ENCODE measurements at places on chromosomes 4 and X.

GRCh38 chr4:140609548-140610425 is 41.0 kb upstream of the UCP1 start:
- H3K4me1 ChIP-seq, result peaks cover 5% of the 10 kb centered on the region
- H3K4me3 ChIP-seq, result no peak overlapping the region
- H3K27me3 ChIP-seq, result peaks cover 7% of the 10 kb centered on the region
- no peak overlapping the region for H3K27ac ChIP-seq
- H3K36me3 ChIP-seq, result no peaks in the 10 kb centered on the region

GRCh38 chr4:151012820-151013219 is 2.3 kb downstream of the LRBA start:
- H3K4me3 ChIP-seq, result peak overlapping the region; percentile 100
- H3K36me3 ChIP-seq, result peaks cover 33% of the 10 kb centered on the region
- DNase-seq, result peak; percentile 10
- H3K4me1 ChIP-seq, result peaks cover 19% of the 10 kb centered on the region
- peak overlapping the region; percentile 28 for H3K27ac ChIP-seq

- no peaks in the 10 kb centered on the region for H3K36me3 ChIP-seq
- no peak overlapping the region for H3K4me3 ChIP-seq
- DNase-seq, result no peak
- peaks cover 6% of the 10 kb centered on the region for H3K27me3 ChIP-seq
- H3K4me1 ChIP-seq, result no peaks in the 10 kb centered on the region
Observed at GRCh38 chr4:149009223-149009622, 567.0 kb upstream of the NR3C2 start.

DNA sequence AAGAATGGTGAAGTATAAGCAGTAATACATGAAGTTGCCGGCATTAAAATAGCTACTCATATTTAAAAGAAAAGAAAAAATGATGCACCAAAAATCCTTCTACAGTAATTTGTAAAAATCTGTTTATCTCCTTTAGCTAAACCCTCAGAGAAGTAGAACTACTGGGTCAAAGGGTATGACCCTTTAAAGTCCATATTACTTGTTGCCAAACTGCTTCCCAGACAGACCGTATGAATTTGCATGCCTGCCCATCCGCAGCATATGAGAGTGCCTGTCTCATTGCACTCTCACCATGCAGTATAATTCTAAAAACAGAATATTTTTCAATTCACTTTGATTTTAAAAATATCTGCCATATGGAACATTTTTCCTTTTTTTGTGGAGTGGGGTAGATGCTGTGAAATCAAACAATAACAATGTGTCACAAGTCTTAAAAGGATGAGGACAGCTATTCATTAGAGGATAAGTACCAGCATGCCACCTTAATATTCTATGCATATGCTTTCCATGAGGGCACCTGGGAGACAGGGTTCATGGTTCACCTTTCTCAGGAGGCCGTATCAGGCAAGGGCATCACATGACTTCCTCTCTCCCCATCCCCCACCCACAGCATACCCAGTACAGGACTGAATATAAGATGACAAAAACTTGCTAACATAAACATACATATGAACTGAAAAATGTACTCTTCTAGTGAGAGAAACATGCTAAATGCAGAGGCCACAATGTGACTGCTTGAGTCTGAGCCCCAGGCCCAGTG is 17.8 kb downstream of the ZDHHC9 start:
- no peak overlapping the region for H3K4me3 ChIP-seq
- H3K4me1 ChIP-seq, result peaks cover 11% of the 10 kb centered on the region
- no peak for DNase-seq
- H3K27me3 ChIP-seq, result no peaks in the 10 kb centered on the region
- H3K27ac ChIP-seq, result no peak overlapping the region

- DNase-seq, result no peak
- H3K4me3 ChIP-seq, result no peak overlapping the region
- H3K27me3 ChIP-seq, result no peaks in the 10 kb centered on the region
- H3K27ac ChIP-seq, result no peak overlapping the region
Observed at GRCh38 chr4:138030375-138030774, 211.8 kb downstream of the SLC7A11 start.

DNA sequence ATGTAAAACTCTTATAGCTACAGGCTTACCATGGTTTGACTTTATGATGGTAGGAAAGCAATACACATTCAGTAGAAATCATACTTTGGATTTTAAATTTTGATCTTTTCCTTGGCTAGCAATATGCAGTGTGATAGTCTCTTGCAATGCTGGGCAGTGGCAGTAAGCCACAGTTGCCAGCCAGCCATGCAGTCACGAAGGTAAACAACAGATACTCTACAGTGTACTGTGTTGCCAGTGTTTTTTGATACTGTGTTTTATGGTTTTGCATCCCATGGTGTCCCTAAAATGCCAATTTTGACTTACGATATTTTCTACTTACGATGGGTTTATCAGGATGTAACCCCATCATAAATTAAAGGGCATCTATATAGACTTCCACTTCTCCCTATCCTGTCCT is 24.8 kb upstream of the KLF3 start:
- H3K36me3 ChIP-seq, result no peaks in the 10 kb centered on the region
- H3K4me3 ChIP-seq, result no peak overlapping the region
- no peak overlapping the region for H3K27ac ChIP-seq
- no peaks in the 10 kb centered on the region for H3K27me3 ChIP-seq
- H3K4me1 ChIP-seq, result peaks cover 7% of the 10 kb centered on the region

- H3K4me3 ChIP-seq, result no peak overlapping the region
- no peak for DNase-seq
- peak overlapping the region; percentile 42 for H3K27ac ChIP-seq
Observed at GRCh38 chrX:133405498-133406185, 9.6 kb downstream of the GPC4 start.

GRCh38 chr4:147820975-147821374 is 89.1 kb downstream of the ARHGAP10 start:
- H3K4me1 ChIP-seq, result peaks cover 5% of the 10 kb centered on the region
- H3K27me3 ChIP-seq, result no peaks in the 10 kb centered on the region
- H3K4me3 ChIP-seq, result no peak overlapping the region
- DNase-seq, result no peak
- no peak overlapping the region for H3K27ac ChIP-seq

DNA sequence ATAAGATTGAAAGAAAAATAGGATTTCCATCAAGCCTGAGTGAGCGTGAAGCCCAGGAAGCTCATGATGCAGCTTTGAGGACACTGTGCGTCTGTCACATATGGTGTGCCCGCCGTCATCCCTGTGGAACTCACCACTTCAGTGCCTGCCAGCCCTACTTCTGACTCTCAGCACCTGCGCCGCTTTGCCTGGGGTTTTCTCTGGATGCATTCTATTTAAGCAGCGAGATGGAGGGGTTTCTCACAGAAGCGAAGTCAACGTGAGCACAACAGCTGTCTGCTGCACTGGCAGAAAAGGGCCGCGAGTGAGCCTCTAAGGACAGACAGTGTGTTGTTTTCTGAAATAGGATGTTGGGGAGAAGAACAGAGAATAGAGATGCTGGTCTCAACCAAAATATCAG is 6.2 kb upstream of the TMEM128 start:
- H3K4me3 ChIP-seq, result no peak overlapping the region
- no peaks in the 10 kb centered on the region for H3K27me3 ChIP-seq
- H3K4me1 ChIP-seq, result peaks cover 3% of the 10 kb centered on the region
- no peak for DNase-seq
- H3K36me3 ChIP-seq, result no peaks in the 10 kb centered on the region

GRCh38 chrX:10851809-10852208 is 231.4 kb upstream of the MID1 start:
- H3K27me3 ChIP-seq, result no peaks in the 10 kb centered on the region
- H3K27ac ChIP-seq, result no peak overlapping the region
- DNase-seq, result no peak
- no peak overlapping the region for H3K4me3 ChIP-seq
- H3K4me1 ChIP-seq, result no peaks in the 10 kb centered on the region

GRCh38 chrX:154513716-154514115 is 2.3 kb downstream of the FAM3A start:
- H3K36me3 ChIP-seq, result peaks cover 30% of the 10 kb centered on the region
- H3K4me3 ChIP-seq, result peak overlapping the region; percentile 40
- H3K27me3 ChIP-seq, result no peaks in the 10 kb centered on the region
- peaks cover 26% of the 10 kb centered on the region for H3K4me1 ChIP-seq
- H3K27ac ChIP-seq, result peak overlapping the region; percentile 59

GRCh38 chr4:109025471-109026076 is 262.7 kb upstream of the ETNPPL start:
- no peaks in the 10 kb centered on the region for H3K4me1 ChIP-seq
- peaks cover 6% of the 10 kb centered on the region for H3K27me3 ChIP-seq
- DNase-seq, result no peak
- peaks cover 2% of the 10 kb centered on the region for H3K36me3 ChIP-seq
- no peak overlapping the region for H3K4me3 ChIP-seq
- H3K27ac ChIP-seq, result no peak overlapping the region

DNA sequence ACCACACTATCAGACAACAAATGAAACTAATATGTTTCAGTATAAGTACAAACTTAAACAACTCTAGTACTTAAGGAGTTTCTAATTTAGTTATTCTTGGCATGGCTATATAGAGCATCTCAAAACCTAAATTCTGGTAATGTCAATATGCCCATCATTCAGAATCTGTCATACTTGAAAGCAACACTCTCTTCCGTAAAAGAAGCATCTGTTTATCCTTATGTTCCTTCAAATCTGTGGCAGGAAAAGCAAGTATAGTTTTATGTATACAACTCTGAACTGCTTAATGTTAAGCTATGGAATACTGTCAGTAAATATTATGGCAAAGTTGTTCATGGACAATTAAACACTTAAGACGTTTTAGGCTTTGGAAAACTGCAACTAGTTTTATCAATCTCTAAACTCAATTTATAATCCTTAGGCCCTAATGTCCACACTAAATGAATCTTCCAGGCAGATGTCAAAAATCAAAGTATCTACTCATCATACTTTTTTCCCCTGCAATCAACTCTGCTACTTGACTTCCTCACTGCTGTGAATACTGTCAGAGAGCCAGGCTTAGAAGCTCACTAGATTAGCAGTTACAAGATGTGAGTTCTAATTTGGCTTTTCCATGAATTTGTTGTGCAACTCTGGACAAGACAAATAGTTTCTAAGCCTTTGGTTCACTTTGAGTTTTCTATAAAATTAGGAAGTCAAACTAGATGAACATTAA is 109.4 kb downstream of the SCLT1 start:
- H3K27me3 ChIP-seq, result no peaks in the 10 kb centered on the region
- H3K4me1 ChIP-seq, result no peaks in the 10 kb centered on the region
- DNase-seq, result no peak
- no peak overlapping the region for H3K27ac ChIP-seq
- H3K4me3 ChIP-seq, result no peak overlapping the region
- H3K36me3 ChIP-seq, result peaks cover 25% of the 10 kb centered on the region

DNA sequence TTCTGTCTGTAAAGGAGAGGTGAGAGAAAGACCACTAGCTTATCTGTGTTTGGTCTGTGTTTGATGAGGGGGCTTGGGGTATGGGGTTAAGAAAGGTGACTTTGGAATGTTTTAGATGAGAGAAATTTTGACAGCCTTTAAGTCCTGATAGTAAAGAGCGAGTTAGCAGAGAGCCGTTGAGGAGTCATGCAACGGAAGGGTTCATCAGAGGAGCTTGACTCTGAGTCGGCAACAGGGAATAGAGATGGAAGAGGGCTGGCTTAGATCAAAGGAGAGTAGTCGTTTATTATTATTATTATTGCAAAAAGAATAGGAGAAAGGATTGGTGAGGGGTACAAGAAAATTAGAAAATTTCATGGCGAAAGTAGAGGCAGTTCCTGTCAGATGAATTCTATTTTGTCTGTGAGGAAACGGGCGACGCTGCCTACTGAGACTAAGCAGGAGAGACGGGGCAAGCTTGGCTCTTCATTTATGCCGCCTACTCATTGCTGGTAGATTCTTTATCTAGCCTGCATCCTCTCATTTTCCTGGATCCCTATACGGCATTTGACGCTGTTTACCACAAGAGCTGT is 473 bp upstream of the VAMP7 start:
- peak overlapping the region; percentile 49 for H3K27ac ChIP-seq
- no peaks in the 10 kb centered on the region for H3K36me3 ChIP-seq
- H3K4me3 ChIP-seq, result peak overlapping the region; percentile 81
- peaks cover 13% of the 10 kb centered on the region for H3K4me1 ChIP-seq

- no peak for DNase-seq
- H3K27ac ChIP-seq, result no peak overlapping the region
- peaks cover 9% of the 10 kb centered on the region for H3K4me1 ChIP-seq
- no peak overlapping the region for H3K4me3 ChIP-seq
Observed at GRCh38 chr4:105240037-105240436, 93.4 kb downstream of the TET2 start.

DNA sequence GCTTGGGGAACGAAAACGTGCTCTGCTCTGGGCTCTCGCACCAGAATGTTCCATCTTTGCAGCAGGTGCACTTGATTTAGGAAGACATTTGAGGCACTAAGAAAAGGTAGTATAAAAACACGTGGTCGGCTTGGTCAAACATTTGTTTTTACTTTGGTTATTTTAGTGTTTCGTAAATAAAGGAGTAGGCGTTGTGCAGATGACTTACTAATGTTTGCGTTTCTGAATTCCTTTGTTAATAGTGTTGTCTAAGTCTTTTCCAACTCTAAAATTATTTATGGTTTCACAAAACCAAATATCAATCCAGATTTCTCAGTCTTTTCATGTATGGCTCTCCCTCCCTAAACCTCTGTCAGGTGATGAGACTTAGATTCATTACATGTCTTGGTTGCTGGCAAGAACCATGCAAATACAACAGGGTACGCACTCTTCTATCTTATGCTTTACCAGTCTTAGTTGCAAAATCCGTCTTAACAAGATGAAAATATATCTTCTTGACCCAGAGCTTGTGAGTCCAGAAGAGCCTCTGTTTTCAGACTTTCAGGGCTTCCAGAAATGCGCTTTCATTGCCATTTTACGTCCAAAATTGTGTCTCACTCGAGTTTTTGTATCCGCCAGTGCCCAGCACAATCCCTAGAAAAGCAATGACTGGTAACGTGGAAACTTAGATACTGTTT is 686 bp downstream of the MTHFD2L start:
- peak overlapping the region; percentile 90 for H3K4me3 ChIP-seq
- H3K27ac ChIP-seq, result peak overlapping the region; percentile 91
- no peak for DNase-seq

DNA sequence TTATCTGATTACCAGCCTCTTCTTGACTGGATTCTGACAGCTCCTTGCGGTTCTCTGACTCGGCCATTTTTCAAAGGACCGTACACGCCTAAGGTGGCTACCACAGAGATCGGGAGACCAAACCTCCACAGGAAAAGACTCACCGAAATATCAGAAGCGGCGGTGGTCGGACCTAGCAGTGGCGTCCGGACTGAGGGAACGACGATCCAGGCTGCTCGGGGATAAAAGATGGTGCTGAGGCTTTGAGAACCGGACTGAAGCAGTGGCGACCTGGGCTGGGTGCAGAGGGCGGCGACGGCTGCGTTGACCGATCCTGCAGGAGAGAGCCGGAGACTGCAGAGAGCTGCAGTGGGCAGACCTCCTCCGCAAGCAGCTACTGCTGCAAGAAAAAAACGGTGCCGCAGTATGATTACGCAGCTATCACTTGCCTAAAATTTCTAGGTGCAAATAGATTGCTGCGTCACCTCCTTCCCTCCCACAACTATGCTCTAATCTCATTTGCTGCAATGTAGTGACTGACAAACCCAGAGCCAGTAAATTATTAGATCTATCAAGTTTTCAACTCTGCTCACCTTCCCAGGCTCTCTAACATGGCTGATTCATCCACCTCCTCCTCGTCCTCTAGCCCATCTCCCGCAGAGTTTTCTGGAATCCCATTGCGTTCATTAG is at the start of gene NAP1L2:
Gene NAP1L2, minus strand, starts transcription at position 426 of the 669 bp plus-strand sequence. Its CDS starts 359 bp downstream, at position 67.
- H3K27me3 ChIP-seq, result peaks cover 11% of the 10 kb centered on the region
- H3K4me1 ChIP-seq, result peaks cover 9% of the 10 kb centered on the region
- H3K36me3 ChIP-seq, result peaks cover 4% of the 10 kb centered on the region
- H3K27ac ChIP-seq, result peak within 1 kb of the TSS; percentile 84
- peak within 1 kb of the TSS; percentile 90 for H3K4me3 ChIP-seq

GRCh38 chrX:31271615-31272471 is 200.0 kb upstream of the FTHL17 start:
- H3K4me1 ChIP-seq, result no peaks in the 10 kb centered on the region
- no peaks in the 10 kb centered on the region for H3K36me3 ChIP-seq
- H3K4me3 ChIP-seq, result no peak overlapping the region
- no peak overlapping the region for H3K27ac ChIP-seq
